Body of pancreas (tissue), 4 donors: ENCODE measurements at places on chromosomes 12 and 14. TPM values are rescaled to one million over a fixed set of nuclear protein-coding genes. Genes with fewer than 3 reads are reported as not detected.

Gene TMEM121
- 4.2 TPM for total RNA-seq

Gene OR6C6
- not detected for total RNA-seq

- no peaks in the 10 kb centered on the region for H3K27me3 ChIP-seq
- no peak for DNase-seq
- H3K4me1 ChIP-seq, result no peaks in the 10 kb centered on the region
- H3K4me3 ChIP-seq, result no peak overlapping the region
These were observed 60.4 kb upstream of the SINHCAF start for GRCh38 chr12:31386364-31386777.

DNA sequence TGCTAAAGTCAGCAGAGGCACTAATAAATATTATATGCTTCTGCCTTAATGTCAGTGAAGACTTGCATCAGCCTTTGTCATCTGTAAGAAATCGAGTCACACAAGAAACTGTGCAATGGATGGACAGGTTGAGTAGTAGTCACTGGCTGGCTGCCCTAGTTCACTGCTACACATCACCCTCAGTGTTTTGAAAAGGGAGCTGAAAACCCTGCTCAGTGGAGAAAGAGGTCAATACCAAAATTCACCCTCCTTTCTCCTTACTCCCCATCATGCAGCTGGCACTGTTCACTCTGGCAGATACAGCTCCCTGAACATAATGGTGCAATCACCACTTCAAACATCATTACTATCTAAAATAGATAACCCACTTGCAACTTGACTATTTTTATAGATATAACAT is 6.6 kb downstream of the ANKS1B start:
- H3K36me3 ChIP-seq, result no peaks in the 10 kb centered on the region
- no peaks in the 10 kb centered on the region for H3K27me3 ChIP-seq
- H3K27ac ChIP-seq, result no peak overlapping the region
- no peak overlapping the region for H3K4me3 ChIP-seq

GRCh38 chr12:44847888-44848702 is 28.0 kb downstream of the NELL2 start:
- no peak overlapping the region for H3K4me3 ChIP-seq
- no peak for DNase-seq
- no peak overlapping the region for H3K27ac ChIP-seq

DNA sequence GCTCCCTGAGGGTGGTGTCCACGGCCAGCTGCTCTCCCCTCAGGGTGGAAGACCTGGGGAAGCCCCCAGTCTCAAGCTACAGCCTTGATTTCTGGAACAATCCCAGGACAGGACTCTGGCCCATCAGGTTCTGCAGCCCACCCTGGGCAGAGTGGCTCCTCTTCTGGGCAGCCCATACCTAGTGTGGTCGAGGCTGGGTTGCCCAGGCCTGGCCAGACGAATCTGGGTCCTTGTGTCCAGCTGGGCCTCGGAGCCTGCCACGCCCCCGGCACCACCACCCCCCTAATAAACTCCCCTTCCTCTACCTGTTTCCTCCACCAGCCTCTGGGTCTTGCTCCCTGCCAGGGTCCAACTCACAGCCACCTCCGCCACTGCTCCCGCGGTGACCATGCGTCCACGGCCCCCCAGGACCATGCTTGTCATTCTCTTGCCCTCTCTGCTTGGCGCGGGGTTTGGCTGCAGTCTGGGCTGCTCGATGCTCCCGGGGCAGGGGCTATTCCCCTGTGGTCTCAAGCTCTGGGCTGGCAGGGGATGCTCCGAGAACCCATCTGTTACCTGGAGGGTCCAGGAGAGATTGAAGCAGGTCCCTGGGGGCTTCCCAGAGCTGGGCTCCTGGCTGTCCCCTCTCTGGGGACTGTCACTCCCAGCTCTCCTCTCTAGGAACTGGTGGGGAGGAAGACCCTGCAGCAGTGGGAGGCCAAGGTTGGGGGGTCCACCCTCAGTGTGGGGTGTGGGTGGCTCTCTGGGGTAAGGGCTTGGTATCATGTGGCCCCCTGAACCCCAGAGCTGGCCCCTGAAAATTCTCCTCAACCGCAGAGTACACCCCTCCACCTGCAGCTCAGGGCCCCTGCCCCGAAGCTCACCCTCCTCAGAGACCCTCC is 8.7 kb upstream of the GPR132 start:
- no peak overlapping the region for H3K4me3 ChIP-seq
- H3K27me3 ChIP-seq, result no peaks in the 10 kb centered on the region
- H3K4me1 ChIP-seq, result peaks cover 5% of the 10 kb centered on the region
- no peak for DNase-seq
- no peak overlapping the region for H3K27ac ChIP-seq

GRCh38 chr12:83172441-83172840 is 485.7 kb downstream of the TMTC2 start:
- no peaks in the 10 kb centered on the region for H3K36me3 ChIP-seq
- DNase-seq, result no peak
- no peak overlapping the region for H3K4me3 ChIP-seq
- H3K27me3 ChIP-seq, result no peaks in the 10 kb centered on the region
- peaks cover 17% of the 10 kb centered on the region for H3K4me1 ChIP-seq
- no peak overlapping the region for H3K27ac ChIP-seq
